NCI-H1694 treated with DMSO at 0.1 percent for 48 hours (cell line): ENCODE measurements at places on chromosomes 16 and 17.

- DNase-seq: peak; percentile 59
These were observed at the start of the genes ACADVL and DLG4 for GRCh38 chr17:7219812-7220592. ACADVL (plus strand) TSS chr17:7219938; CDS start chr17:7219985, 47 bp downstream. DLG4 (minus strand) TSS chr17:7219836.

DNA sequence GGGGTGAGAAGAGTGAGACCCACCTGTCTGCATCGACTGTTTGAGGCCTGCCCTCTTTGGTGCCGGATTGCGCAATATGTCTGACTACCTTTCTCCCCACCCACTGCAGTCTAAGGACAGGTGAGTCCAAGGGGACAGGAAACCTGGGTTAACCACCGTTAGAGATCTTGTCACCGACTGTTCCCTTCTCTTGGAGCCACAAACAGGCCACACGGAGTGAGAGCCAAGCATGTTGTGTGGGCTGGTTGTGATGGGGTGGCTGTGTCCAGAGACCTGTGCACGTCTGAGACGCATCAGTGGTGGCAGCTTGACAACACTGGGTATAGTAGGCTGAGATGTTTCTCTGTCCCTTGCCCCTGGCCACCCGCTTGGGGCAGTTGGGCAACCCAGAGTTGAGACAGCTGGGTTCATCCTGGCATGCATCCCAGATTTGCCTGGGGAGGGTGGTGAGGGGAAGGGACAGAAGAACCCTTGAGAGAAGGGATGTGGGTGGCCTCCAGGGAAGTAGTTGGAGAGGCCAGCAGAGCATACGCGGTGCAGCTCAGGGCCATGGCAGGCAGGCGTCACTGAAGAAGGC lies 21.4 kb downstream of the MPRIP start:
- DNase-seq: no peak

DNA sequence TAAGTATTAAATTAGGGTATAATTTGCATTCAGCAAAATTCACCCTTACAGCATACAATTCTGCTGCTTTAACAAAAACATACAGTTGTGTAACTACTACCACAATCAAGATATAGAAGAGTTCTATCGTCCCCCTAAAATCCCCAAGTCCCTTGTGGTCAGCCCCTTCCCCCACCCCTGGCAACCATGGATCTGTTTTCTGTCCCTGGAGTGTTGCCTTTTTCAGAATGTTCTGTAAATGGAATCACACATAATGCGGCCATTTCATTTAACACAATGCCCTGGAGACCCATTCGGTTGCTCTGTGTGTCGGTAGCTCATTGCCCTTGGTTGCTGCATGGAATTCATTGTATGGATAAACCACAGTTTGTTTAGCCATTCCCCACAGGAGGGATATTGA lies 190.2 kb downstream of the IRX5 start:
- DNase-seq: no peak

GRCh38 chr16:81730090-81731051 lies 48.7 kb upstream of the PLCG2 start:
- peak; percentile 59 for DNase-seq

GRCh38 chr16:27428026-27428785 lies 26.2 kb downstream of the IL21R start:
- no peak for DNase-seq
